Activated CD8-positive, alpha-beta memory T cell treated with anti-CD3 and anti-CD28 coated beads for 4 hours (primary cell): ENCODE measurements at places on chromosomes 3 and 15.

DNA sequence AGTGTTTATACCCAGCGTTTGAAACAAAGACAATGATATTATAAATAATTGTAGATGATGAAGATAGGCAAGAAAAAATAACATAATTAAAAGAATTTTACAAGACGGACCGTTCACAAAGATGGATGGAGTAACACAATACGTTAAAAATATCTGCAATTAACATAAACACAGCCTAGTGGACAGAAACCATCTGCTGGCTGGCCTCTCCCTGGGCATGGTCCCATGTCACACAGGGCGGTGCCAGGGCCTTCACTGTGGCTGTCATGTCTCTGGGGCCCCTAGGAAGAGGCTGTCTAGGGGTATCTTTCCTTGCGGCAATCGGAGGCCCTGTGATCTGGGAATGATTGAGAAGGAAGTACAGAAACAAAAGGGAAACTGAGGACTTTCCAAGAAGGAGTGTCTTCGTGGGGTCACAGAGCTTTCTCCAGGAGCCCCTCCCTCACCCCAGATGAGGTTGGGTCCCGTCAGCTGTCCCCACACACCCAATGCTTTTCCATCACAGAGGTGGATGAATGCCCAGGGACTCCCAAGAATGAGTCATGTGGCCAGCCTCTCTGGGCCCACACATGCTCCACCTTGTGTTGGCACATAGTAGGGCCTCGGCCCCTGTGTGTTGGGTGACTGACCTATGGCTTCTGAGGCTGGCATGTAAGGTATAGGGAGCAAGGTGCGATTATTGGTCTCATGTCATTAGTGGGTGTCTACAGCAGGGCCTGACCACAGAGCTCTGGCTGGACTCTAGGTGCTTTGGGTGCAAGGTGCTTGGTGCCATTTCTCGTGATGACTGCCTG is 87.1 kb downstream of the DNAJB8 start:
- DNase-seq = no peak

DNA sequence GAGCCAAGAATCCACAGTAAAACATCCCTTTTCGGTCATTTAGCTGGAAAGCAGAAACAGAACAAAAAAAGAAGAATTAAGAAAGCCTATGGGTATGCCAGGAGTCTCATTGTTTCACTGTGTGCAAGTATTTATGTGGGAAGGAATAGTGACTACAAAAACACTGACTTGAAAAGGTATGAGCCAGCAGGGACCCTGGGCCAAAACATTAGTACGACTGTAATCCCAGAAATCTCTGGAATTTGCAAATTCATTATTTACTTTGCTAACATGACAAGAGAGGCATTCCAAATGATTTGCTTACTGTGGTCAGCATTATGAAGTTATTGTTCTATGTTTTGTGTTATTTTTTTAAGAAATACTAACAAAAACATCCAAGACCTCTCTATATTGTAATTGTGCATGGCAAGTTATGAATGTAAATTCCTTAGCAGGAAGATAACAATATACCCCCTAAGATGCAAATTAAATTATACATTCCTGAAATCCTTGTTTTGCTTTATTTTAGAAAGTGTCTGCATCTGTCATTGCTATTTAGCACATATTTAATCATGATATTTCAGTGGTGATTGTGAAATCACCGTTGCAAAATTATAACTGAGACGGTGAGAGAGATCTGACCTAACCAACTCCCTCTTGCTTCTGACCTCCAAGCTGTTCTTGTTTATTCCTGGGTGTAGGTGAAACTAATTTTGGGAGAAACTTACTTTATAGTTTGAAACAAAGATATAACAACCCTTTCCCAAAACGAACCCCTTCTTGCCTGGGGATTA is 299.2 kb downstream of the ZPLD1 start:
- DNase-seq = no peak

GRCh38 chr3:164155400-164155799 is 922.9 kb downstream of the SI start:
- DNase-seq = no peak

GRCh38 chr3:119514637-119515036 is 16.3 kb downstream of the TIMMDC1 start:
- no peak for DNase-seq

- DNase-seq = no peak
Observed at GRCh38 chr15:57215881-57216280, 160.4 kb upstream of the CGNL1 start.

DNA sequence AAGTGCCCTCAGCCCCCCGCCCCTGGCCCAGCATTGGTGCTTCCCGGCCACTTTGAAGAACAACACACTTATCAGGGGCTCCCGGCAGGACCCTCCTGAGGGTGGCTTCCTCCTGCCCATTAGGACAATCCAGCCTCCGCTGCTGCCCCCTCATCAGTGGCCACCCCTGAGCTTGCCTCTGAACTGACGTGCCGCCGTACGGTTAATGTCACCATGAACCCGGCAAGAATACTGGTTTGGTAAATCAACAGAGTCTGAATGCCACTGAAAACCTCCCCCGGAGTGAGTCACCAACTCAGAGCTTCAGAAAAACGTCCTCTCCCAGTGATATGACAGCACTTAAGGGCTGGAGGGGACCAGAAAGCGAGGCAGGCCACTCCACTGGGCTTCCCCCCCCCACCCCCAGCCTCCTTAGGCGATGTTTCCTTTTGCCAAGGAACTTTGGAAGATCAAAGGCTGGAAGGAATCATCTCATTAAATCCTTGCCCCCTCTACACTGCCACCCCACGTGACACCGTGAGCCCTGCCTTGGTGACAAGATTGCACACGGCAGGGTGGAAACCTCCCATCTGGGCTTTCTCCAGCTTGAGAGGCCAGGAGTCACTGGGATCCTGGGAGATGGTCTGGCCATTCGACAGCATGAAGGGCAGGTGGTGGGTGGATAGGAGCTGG is 142.1 kb downstream of the NUP210 start:
- DNase-seq = no peak

GRCh38 chr15:50140098-50140497 is 21.1 kb upstream of the ATP8B4 start:
- no peak for DNase-seq

DNA sequence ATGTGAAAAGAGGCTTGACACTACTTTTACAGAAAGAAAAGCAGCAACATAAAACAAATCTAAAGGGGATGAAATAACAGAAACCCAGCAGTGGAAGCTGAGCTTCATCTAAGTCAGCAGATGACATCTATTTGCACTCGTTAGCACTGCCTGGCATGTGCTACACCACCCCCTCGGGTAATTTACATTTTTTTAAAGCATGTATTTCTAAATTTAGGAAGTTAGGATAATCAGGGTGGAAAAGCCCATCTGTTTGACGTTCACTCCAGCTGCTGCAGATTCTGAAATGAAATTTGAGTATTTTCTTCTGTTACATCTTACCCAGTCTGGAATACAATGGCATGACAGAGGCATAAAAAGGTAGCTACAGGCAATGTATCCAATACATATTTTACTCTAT is 20.7 kb downstream of the IGSF11 start:
- DNase-seq = no peak

GRCh38 chr3:66259566-66260255 is 38.9 kb downstream of the SLC25A26 start:
- DNase-seq = no peak

DNA sequence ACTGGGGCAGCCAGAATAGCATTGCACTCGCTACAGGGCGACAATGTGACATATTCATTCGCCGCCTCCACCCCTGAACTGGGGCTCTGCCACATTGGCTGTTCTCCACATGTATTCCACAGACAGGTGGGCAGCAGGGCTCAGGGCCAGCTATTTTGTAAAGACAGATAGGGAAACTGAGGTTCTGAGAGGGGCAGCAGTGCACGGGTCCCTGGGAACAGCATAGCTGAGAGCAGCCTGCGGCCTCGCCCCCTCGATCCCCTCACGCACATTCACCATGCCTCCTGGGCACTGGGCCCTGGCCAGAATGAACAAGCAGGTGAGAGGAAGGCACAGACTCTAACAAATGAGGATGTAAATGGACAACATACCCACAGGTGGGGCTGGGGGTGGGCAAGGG is 75.0 kb upstream of the SPATA12 start:
- no peak for DNase-seq

- DNase-seq = no peak
Observed at GRCh38 chr3:129001806-129002572, 885 bp downstream of the EFCC1 start.

- no peak for DNase-seq
Observed at GRCh38 chr3:138818185-138818860, 16.4 kb downstream of the PIK3CB start.

DNA sequence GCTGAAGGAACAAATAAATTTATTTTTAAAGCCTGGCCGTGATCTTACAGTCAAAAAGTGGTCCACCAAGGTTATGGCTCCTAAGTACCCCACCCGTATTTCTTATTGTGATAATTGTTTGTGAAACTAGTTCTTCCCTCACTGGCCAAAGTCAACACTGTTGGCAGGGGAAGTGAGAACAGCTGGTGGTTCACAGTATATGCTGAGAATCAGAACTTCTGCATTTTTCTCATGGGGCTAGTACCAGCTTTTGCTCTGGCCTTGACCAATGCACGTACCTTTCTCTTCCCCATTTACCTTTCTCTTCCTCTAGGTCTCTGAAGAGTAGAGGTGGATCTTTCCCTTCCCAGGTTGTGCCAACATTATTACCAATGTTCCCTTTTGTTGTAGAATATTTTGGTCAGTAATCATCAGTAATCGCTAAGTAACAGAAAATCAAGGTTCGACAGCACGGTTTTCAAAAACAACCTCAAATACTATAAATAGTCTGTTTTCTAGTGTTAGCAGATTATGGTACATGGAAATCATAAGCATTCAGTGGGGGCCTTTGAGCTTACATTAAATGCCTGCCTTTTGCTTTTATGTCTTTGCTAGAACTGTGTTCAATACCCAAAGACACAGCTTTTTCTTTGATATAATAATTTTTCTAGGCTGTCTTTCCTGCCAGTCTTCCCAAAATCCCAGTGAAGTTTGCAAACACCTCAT is 268.0 kb downstream of the LPP start:
- DNase-seq = no peak
